ENCODE measurements at places on chromosomes 7 and 10.

DNA sequence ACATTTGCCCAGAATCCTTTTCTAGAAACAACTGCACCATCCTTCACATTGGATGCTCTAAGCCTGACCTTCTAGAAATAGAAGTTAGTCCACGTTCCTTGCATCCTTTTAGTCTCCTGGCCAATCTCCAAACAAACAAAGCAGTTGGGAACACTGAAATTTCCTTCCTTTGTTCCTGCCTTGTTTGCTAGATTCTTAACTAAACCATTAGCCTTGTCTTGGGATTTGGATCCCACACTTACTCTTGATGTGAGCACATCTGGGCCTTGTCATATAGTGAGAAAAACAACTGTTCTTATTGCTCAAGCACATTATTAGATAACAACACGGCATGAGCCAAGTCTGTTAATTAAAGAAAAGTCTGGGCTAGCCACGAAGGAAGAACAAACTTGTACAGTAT, 319.3 kb upstream of the GHITM start:
- no peak for DNase-seq

DNA sequence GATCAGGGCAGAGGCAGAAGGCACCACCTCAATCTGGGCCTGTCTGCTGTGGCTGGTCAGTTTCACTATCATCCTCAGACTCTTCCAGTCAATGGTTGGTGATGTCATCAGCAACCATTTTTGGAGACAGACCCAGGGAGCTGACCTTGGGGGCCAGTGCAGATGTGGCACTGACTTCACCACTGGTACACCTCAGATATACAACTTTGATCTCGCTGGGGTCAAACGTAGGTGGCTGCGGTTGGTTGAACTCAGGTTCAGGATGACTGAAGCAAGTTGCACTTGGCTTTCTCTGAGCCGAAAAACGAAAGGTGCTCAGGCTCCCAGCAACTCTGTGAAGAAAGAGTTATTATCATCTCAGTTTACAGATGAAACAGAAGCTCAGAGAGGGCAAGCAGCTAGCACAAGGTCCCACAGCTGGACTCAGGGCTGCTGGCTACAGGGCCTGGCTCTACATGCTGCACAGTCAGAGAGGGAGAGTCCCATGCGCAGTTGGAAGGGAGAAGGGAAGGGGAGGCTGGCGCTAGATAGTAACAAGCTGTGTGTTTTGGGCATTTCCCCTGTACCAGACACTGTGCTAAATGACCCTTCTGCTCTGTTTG, 27.2 kb downstream of the ANKRD16 start:
- DNase-seq = no peak

DNA sequence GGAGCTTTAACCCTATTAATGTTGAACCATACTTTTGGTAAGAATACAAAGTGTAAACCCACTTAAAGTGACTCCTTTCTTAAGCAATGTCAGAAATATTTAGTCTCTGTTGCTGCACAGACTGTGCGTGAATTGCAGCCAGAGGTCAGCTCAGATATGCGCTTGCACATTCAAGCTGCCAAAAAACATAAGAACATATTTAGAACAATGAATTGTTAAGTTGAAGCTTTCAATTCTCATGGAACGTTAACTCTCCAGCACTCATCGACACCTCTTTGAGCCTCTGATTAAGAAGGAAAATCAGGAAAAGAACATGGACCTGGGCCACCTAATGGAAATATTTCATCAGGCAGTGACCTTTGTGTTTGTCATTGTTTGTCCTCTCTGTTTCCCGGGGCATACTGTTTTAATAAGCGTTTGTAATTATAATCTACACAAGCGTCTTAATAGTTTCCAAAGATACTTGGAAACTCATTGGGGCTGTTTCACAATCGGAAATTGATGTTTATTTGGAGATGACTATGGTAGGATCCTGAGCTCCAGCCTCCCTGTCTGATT, 193.0 kb upstream of the CELF2 start:
- no peak for DNase-seq

DNA sequence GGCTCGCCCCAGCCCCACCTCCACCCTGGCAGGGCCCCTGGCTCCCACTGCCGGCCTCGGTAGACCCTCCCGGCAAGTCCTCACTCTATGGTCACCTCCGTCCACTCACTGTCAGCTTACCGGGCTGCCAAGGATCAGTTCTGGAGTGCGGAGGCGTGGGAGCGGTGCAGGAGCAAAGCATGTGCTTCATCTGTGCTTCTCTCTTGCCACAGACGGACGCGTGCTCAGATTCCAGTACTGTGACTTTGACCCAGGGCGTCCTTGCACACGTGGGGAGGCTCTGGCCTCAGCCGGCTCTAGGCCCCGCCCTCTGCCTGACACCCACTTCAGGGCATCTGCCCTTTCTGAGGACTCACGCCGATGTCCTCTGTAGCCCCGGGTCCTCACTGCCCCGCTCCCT, 547.5 kb upstream of the FOXK1 start:
- no peak for DNase-seq

DNA sequence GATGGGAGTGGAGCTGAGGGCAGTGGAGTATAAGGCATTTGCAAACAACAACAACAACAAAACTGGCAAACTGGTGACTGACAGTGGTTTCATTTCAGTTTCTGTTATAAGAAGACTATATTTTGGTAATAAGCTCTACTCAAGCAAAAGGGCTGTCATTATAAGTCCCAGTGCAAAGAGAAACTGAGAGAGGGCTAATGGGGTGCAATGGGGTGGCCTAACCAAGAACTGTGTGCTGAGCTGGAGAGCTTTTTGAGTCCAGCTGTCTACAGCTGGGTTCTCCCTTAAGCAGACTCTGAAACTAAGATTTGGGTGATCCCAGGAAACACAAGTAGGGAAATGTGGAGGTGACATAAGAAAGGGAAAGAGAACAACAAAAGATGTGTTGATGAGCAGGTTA, 439.3 kb downstream of the ADRA2A start:
- DNase-seq = no peak

DNA sequence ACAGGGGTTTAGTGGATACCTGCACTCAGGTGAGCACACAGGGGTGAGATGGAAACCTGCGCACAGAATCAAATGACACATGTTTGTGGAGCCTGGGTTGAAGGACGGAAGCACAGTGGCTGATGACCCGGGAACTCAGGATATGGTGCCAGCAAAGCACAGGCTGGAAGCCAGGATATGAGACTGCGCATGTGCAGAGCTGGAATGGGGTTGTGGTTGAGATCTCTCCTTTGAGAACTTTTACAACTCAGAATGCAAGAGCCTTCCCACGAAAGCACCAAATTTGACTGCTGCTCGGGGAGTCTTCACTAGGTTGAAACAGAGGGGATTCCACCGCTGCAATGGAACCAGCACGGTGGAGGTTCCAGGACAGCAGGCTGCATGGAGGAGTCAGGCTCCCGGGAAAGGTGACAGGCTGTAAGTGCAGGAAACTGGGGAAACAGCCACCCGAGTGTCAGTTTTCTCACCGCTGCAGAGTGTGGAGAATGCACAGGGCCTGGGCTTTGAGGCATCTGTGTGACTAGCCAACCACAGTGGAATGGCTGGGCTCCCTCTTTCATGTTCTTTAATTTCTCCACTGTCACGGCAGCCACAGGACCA, 133.4 kb upstream of the TCERG1L start:
- DNase-seq = no peak

GRCh38 chr7:14303536-14303935, 314.1 kb upstream of the ETV1 start:
- DNase-seq = no peak

- DNase-seq = no peak
Observed at GRCh38 chr10:49497358-49497757, 41.6 kb downstream of the ERCC6 start.

DNA sequence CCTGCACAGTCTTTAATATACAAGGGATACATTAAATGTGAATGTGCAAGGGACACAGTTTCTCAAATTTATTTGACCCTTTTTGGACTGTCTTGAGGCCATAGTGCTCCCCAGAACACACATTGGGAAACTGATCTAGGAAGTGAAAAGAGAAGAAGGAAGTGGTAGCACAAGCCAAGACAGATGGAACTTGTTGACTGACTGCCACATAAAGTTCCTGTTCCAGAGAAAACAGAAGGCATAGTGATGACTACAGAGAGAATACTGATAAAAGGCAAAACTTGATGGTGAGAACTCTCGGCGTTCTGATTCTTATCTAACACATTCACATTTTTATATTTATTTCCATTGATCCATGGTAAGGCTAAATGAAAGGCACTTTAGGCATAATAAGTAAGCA, 1216.4 kb downstream of the CNTNAP2 start:
- no peak for DNase-seq

GRCh38 chr10:29657719-29658274, 23.0 kb upstream of the SVIL start:
- DNase-seq = no peak

DNA sequence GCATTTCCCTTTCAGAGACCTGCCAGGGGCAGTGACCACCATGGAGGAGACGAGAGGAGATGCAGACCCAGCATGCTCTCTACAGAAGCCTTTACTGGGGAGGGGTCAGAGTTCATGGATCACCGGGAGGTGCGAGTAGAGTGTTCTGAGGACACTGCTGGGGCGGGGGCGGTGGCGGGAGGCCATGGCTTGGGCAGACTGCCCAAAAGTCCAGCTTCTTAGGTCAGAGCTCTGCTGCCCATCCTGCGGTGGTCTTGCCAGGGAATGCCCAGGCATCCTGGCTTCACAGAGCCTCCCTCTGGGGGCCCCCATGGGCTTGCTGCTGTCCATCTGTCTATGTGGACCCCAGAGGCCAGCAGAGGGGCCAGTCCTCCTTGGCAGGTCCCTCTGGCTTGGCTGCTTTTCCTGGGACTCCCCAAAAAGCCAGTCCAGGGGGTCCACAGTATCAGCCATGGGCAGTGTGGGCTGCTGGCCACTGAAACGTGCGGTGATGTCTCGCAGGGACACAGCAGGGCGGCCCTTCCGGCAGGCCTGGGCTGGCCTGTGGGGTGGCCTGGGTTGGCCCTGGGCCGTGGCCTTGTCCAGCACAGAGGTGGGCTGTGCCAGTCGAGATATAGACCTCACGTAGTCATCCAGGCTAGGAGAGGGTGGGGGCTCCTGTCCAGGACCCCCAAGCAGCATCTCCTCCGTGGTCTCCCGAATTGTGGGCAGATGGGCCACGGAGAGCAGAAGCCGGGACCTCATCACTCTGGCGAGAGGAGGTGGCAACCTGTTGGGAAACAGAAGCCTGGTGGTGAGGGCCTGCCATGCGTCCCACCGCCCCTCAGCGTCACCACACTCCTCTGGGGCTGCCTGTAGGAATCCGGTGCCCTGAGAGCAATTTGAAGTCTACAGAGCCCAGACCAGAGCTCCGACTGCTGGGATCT, 1.1 kb downstream of the DEPP1 start:
- no peak for DNase-seq

- no peak for DNase-seq
Observed at GRCh38 chr10:51950371-51950995, 251.1 kb upstream of the CSTF2T start.

GRCh38 chr7:101686030-101686429, 56.9 kb upstream of the MYL10 start:
- DNase-seq = no peak

GRCh38 chr7:373818-374705, 84.1 kb downstream of the FOXL3 start:
- no peak for DNase-seq

DNA sequence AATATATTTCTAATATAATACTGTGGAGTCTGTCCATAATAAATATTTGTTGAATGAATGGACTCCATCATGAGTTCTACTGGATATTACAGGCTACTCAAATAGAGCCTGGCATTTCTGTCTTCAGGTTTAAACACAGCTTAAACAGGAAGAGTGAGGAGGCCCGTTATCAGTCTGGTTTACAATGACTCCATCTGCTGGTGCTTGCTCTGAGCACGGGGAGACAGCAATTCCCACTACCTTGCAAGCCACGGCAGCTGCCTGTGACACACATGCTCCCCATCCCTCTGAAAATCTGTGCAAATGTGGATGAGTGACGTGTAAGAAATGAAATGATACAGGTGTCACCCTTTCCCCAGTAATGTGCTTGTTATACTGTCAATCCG, 293.5 kb upstream of the IMMP2L start:
- no peak for DNase-seq

- DNase-seq = no peak
Observed at GRCh38 chr7:28862595-28863272, 95.4 kb downstream of the TRIL start.

DNA sequence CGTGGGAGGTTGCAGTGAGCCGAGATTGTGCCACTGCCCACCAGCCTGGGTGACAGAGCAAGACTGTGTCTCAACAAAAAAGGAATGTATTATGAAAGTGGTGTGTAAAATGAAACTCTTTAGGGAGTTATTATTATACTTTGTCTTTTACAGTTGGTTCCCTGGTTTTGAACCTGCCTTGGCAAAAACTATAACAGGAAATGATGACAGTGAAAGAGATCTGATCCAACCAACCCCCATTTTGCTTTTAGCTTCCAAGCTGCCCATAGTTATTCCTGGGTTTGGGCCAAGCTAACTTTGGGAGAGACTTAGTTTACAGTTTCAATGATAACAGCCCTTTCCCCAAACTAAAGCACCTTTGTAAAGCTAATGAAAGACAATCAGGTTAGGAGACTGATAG, 34.1 kb upstream of the NMT2 start:
- no peak for DNase-seq

DNA sequence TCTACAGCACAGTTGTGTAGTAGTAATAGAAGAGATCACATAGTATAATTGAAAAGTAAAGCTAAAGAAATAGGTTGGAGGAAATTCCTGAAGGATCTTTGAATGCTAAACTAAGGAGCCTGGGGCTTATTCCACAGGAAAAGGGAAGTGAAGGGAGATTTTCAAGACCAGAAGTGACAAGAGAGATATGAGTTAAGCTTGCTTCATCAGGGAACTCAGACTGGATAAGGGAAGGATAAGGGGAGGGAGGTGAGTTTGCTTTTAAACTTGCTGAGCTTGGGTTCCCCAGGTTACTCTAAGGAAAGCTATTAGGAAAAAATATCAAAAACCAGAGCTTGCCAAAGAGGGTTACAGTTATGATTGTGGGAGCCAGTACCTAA, 182.4 kb downstream of the RAPGEF5 start:
- no peak for DNase-seq

DNA sequence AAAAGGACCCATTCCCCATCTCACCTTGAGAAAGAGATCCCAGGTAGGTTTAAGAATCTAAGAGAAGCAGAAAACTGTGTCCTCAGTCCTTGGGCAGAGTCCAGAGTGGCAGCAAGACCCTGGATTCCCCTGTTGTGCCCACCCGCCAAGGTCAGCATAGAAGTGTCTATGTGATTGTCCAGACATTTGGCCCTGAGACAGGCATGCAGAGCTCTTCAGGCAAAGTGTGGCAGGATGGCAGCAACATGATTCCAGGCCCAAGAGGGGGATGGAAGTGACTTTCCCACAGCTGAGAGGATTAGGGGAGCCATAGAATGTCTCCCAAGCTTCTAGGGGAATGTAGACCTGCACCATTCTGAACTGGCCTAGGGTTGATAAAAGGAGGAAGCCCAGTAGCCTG, 39.1 kb upstream of the OPALIN start:
- DNase-seq = no peak

- DNase-seq = no peak
Observed at GRCh38 chr10:29772403-29772802, 137.6 kb upstream of the SVIL start.

- no peak for DNase-seq
Observed at GRCh38 chr7:19707240-19707639, 1.6 kb downstream of the POLR1F start.

- no peak for DNase-seq
Observed at GRCh38 chr7:68420342-68421192, 1177.7 kb upstream of the AUTS2 start.

- DNase-seq = no peak
Observed at GRCh38 chr7:155521743-155522398, 24.5 kb downstream of the CNPY1 start.
